ENCODE measurements at places on chromosomes 6 and 20.

DNA sequence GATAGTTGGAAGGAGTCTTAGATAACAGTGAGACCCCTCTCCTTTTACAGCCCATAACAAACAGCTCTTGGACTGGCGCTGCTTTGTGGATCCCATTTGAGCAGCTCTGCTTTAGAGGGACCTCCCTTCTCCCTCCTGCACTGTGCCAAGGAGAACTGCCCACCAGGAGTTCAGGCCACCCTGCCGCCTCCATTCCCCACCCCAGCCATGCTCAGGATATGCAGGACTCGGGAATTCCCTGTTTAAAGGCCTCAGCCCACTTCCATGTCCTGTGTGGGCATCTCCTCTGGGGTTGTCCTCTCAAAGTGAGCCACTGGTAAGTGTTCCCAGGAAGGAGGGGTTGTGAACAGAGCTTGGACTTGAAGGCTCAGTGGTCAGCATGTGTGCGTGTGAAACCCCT is 312.6 kb upstream of the RNF24 start:
- no peak for DNase-seq

DNA sequence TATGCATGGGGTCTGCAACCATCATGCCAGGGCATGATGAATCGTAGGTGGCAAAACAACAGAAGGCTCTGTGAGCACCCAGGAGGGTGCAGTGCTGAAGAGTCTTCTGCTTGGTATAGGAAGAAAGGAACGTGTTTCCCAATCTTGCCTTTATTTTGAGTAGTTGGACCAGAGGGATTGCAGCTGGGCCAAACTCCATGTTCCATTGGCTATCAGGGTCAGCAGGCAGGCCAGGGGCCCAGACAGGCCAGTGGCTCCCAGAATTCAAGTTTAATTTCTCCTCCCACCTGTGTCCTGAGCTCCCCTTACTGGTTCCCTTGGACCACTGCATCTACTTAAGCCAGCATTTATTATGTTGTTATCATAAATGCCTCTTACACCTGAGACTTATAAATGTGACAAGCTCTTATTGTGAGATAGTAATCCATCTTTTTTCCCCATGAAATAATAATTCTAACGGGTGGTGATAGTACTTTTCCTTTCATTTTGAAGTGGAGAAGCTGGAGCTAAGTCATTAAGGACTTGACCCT is 918 bp upstream of the TRIM38 start:
- DNase-seq = no peak

- DNase-seq = no peak
These were observed 567 bp upstream of the CTCFL start for GRCh38 chr20:57525328-57526086.

- DNase-seq = no peak
These were observed 4.2 kb downstream of the UBE2J1 start for GRCh38 chr6:89348372-89348771.

DNA sequence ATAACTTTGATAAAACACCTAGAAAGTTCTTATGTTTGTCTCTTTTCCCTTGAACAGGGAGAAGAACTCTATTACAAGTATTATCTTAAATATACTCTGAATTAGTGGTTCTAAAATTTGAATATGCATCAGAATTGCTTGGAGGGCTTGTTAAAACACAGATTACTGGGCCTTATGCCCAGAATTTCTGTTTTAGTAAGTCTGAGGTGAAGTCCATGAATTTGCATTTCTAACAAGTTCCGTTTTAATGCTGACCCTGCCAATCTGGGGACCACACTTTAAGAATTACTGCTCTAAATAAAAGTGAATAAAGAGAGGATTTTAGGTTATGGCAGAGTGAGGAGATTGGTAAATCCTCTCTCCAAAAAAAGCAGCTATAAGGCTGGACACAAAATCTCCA is 168.1 kb upstream of the FLRT3 start:
- no peak for DNase-seq

- no peak for DNase-seq
These were observed 156.9 kb downstream of the ARID1B start for GRCh38 chr6:156934069-156934460.

- no peak for DNase-seq
These were observed 57.7 kb downstream of the TMEM242 start for GRCh38 chr6:157265635-157266034.

- no peak for DNase-seq
These were observed 8.5 kb downstream of the NDUFAF4 start for GRCh38 chr6:96889146-96889545.

- no peak for DNase-seq
These were observed 17.5 kb upstream of the SPO11 start for GRCh38 chr20:57312138-57312537.

- no peak for DNase-seq
These were observed 4.0 kb downstream of the FUCA2 start for GRCh38 chr6:143507358-143508145.

DNA sequence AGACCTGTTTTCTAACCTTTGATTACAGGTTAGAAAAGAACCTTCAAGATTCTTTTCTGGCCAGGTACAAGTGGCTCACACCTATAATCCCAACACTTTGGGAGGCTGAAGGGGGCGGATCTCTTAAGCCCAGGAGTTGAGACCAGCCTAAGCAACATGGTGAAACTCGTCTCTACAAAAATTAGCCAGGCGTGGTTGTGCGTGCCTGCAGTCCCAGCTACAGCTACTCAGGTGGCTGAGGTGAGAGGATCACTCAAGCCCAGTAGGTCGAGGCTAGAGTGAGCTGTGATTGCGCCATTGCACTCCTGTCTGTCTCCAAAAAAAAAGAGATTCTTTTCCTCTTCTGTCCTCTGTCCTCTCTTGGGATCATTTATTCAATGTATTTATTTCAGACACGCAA is 14.5 kb downstream of the PPIL1 start:
- no peak for DNase-seq

DNA sequence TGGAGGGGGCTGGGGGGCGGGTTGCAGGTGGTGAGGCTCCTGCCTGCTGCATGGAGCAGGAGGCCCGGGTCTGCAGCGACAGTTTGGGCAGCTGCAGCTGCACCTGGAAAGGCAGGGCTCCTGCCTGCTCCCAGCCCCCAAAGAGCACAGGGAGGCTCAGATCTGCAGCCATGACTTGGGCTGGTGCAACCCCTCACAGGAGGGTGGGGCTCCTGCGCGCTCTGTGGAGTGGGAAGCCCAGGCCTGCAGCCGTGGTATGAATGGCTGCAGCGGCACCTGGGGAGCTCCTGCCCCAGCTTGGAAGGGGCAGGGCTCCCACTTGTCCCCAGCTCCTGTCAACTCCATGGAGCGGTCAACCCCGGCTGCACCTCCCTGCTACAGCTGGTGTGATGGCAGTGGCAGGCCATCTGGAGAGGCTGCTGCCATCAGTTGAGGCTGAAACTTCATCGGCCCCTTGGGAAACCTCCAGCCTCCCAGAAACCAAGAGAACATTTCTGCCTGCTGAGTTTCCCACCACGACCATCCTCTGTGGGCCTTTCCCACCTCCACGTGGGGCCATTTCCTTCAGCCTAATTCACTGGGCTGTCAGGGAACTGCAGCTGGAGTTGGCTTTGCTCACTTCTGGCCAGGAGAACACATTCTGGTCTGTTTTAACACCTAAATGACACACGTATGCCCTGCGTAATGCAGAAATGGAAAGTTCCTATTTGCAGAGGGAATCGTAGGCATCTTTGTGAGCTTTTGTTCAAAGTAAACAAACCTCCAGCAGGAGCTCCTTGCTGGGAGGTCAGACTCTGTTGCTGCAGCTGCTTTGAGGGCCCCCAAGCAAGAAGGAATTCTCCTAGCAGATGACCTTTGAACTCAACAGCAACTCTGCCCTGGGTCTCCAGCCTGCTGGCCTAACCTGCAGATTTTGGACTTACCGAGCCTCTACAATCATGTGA is 429.0 kb downstream of the PREX1 start:
- DNase-seq = no peak

GRCh38 chr6:47371139-47371869 is 61.6 kb upstream of the TNFRSF21 start:
- no peak for DNase-seq

DNA sequence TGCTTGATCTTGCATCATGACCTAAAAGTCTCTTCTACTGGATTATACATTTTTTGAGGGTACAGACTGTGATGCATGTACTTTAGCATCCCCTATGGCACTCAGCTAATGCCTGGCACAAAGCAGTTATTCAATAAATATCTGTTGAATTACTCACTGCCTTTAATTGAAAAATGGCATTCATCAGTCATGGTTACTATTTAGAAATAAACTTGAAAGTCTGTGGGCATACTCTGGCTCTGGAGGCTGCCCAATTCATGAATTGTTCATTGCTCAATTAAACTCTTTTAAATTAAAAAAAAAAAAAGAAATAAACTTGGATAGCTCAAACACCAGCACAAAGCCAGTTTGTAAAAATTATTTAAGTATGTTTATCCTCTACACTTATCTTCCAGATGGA is 40.0 kb downstream of the HEBP2 start:
- no peak for DNase-seq

DNA sequence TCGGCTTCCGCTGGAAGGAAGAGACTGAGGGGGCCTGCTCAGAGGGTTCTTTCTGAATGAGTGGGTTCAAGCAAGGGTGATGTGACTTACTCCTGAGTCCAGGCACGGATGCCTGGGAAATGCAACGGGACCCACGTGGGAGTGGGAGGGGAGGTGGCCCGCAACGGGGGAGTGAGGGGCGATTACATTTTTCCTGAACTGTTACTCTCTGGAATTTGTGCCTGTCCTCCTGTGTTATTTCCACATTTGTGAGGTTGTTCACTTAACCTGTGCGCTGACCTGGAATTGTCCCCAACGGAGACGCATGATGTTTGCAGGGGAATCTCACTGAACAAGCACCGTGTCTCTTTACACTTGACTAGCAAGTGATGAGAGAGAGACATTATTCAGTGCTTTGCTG is 209.4 kb downstream of the CDH4 start:
- DNase-seq = no peak

- no peak for DNase-seq
These were observed 49.1 kb upstream of the TPD52L1 start for GRCh38 chr6:125104425-125104824.

DNA sequence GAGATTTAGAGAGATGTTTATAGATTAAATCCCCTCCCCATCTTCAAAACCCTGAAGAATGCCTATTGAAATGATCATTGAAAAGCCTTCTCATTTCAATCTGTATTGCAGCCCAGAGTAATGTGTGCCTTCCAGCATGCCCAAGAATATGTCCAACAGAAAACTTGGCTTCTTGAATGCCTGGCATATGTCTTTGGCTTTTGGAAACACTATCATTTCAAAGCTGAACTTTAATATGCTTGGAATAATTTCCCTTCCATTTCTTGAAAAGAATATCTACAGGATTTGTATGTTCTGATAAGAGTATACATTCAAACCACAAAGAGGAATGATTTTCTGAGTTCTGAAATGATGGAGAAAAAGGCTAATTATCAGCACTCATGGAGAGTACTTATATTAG is 11.9 kb upstream of the PBOV1 start:
- DNase-seq = no peak

- peak; percentile 76 for DNase-seq
These were observed 307 bp downstream of the RANBP9 start for GRCh38 chr6:13711324-13711732.

DNA sequence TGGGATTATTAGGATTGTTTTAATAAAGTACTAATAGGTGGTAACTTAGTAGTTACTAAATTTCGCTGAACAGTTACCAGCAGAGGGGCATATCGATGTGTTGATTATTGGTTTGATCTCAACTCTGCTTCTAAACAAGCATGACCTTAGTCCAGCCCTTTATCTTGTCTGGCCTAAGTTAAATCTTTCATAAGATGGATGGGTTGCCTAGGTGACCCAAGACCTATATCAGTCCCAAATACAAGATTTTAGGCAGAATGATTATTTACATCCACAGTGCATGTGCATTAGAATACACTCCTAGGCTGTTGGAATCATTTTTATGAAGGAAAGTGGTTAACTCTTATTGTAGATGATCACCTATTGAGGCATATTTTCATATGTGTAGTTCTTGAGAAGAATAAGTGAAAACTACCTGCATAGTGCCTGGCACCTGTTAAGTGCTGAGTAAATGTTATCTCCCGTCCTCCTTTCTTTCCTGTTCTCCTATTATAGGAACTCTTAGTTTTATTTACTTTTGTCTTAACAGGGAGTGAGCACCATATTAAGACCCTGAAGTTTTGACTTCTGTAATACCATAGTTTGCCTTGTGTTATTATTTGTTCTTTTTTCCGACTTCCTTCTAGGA is 1.1 kb downstream of the HSF2 start:
- peak; percentile 8 for DNase-seq

GRCh38 chr6:113694278-113695077 is 162.7 kb upstream of the MARCKS start:
- DNase-seq = no peak

GRCh38 chr20:32638848-32639247 is 34.9 kb downstream of the C20orf203 start:
- no peak for DNase-seq

- no peak for DNase-seq
These were observed 904.1 kb upstream of the MANEA start for GRCh38 chr6:94673251-94673650.

GRCh38 chr6:259901-260508 is 32.3 kb upstream of the DUSP22 start:
- peak; percentile 26 for DNase-seq

- peak; percentile 55 for DNase-seq
These were observed 18.5 kb upstream of the WFDC10A start for GRCh38 chr20:45611054-45611453.

DNA sequence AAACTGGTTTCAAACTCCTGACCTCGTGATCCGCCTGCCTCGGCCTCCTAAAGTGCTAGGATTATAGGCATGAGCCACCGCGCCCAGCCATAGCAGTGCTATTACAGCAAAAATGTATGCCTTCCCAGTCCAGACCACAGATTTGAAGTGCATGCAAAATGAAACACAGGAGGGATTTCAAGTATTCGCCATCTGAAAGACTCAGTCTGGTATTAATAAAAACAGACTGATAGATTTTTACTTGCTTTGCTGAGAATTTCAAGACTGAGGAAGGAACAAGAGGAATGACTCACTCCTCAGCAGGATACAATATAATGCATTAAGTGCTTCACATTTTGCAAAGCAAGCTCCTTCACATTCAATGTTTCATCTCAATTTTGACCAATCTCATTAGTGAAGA is 134.9 kb downstream of the TMEM200A start:
- no peak for DNase-seq

- DNase-seq = no peak
These were observed 818 bp upstream of the AP5S1 start for GRCh38 chr20:3819411-3820047.

DNA sequence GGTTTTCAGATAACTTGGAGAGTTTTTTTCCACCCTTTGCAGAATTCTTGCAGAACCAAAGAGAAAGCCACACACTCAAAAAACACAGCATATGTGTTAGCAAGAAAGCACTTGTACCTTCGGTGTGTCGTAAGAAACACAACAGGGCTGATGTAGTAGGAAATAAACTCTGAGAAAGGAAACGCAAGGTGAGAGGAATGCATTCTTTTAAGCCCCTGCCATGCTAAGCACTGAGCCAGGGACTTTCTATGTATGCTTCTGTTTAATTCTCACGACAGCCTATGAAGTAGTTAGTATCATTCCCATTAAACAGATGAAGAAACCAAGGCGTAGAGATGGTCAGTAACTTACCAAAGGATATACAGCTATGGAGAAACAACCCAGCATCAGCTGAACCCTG is 23.1 kb downstream of the NEDD9 start:
- no peak for DNase-seq

Data from activated CD4-positive, alpha-beta T cell treated with anti-CD3 and anti-CD28 coated beads, Interleukin-2, amount 50 U/mL, for 16 hours (primary cell).